Fibroblast of skin of abdomen (primary cell): ENCODE measurements at places on chromosomes 12 and 14.
A peak's percentile ranks its signal among the peaks of the same experiment; 100 is the strongest.

DNA sequence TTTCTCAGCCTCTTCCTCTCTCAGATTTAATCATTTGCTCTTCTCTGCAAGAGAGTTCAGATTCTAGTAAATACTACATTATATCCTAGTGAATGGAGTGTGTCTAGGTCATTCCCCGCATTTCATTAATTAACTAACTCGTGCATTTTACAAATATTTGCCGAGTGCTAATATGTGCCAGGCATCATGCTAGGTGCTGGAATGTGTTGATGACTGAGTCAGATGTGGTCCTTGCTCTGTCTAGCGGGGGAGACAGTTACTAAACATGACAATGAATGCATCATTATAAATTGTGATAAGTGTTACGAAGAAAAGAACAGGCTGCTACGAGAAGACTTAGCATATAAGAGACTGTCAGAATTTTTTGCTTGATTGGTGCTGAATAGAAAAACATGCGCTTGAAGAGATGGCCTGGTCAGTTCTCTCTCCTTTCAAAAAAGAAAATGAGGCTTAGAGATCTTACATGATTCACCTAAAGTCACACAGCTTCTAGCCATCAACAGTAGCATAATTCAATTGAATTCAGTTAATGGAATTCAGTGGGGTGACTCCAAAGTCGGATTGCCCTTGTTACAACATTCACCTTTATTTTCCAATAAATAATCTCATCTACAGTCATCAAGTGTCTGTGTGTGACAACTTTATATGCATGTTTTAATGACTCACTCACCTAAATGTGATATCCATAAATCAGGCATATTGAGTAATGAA lies 48.7 kb upstream of the MAX start:
- DNase-seq = peak; percentile 15

GRCh38 chr12:70835948-70836347 lies 84.6 kb downstream of the PTPRR start:
- DNase-seq = no peak

GRCh38 chr12:110353211-110353965 lies 50.1 kb downstream of the ANAPC7 start:
- DNase-seq = no peak

DNA sequence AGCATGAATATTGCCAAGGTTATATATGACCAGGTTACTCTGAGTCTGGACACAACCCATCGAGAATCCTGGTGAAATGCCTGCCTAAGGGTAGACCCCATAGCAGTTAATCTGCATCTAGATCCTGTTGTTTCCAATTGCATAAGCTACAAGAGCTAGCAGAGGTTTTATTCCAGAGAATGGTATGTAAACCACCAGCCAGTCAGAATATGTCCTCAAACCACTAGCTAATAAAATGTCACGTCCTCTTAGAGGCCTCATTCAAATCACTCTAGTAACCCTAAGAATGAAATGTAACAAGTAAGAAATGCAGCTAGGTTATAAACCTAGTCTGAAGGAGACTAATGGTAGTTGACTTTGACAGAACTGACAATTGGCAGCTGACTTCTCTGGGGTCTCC lies 9.0 kb upstream of the YLPM1 start:
- no peak for DNase-seq

GRCh38 chr12:8590842-8591545 lies 21.7 kb downstream of the AICDA start:
- DNase-seq = no peak

- DNase-seq = no peak
Observed at GRCh38 chr12:113936460-113936859, 29.7 kb downstream of the RBM19 start.

GRCh38 chr12:90335566-90335965 lies 619.4 kb downstream of the CCER1 start:
- DNase-seq = peak; percentile 62

- peak; percentile 17 for DNase-seq
Observed at GRCh38 chr12:5556946-5557673, 125.2 kb downstream of the NTF3 start.

DNA sequence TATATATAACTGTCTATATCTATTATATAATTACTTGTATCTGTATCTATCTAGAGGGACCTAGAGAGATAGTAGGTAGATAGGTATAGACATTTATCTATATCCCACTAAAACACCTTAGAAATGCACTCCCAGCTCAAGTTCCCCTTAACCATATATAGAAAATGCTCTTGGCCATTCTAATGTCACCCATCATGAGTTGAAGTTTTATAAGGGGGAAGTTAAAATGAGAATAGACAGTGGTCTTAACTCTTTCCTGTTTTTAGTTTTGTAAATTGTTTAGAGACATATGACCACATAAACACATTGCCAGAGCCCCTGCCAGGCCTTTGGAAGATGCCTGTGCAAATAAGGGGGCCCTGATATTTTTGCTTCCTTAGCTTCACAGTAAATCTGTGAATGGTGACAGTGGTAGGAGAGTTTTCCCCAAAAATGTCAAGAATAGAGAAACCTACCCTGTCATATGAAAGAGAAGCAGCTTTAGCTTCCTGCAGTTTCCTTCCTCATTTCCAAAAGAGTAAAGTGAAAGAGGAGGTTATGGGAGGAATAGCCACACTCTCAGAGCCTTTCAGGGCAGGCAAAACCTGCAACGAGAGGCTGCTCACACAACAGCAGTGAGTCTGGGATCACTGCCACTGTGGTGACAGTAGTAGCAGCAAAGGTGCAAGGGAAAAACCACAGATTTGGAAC lies 45.5 kb downstream of the MGST1 start:
- DNase-seq = no peak

- no peak for DNase-seq
Observed at GRCh38 chr12:89280833-89281538, 71.3 kb downstream of the DUSP6 start.

GRCh38 chr14:99247772-99248171 lies 24.2 kb downstream of the BCL11B start:
- DNase-seq = no peak

DNA sequence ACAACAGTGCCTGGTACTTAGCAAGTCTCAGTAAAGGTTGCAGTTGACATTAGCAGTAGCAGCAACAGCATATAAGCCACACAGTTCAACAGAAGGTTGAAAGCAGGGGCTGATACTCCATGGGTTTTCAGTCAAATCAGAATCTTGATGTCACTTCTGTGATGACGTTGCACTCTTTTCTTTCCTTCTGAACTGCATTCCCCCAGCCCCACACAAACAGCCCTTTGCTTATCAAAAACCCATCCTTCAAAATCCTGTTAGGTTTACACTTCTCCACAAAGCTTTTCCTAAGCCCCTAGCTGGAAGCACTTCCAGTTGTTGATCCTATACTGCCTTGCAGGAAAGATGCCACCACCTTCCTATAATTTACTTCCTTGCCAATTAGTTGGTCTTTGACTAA lies 34.0 kb upstream of the KCNK13 start:
- no peak for DNase-seq

DNA sequence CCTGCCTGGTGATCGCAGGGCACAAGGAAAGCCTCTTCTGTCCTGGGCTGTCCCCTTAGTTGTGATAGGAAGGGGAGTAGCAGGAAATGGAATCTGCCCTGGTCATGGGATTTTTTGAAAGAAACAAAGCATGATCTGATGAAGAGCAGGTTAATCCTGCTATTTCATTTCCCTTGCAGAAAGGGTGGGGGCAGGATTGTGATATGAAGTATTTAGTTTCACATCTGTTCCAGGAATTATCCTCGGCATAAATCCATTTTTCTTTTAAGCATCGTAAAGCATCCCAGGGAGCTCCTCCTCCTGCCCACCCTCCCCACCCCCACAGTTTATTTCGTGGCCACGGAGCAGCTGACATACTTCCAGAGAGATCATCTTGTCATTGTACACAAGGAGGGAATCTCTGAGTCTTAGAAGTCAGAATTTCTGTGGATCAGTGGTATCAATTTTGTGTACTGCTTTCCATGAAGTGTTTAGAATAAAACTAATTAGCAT lies 53.1 kb downstream of the TGFB3 start:
- peak; percentile 20 for DNase-seq

DNA sequence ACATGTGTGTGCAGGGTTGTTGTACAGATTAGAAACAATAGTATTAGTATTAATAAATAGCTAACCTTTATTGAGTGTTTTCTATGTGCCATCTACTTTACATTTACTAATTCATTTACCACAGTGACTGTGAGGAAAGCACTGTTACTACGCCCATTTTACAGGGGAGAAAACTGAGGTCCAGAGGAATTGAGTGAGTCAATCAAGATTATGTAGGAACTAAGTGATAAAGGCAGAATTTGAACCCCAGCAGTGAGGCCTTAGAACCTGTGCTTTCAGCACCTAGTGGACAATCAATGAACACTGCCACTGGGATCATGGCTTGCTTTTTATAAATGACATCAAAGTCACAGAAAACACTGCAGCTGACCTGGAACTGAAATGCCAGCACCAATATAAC lies 28.2 kb downstream of the NT5DC3 start:
- no peak for DNase-seq

- peak; percentile 69 for DNase-seq
Observed at GRCh38 chr14:25042362-25043299, 7.3 kb downstream of the STXBP6 start.

DNA sequence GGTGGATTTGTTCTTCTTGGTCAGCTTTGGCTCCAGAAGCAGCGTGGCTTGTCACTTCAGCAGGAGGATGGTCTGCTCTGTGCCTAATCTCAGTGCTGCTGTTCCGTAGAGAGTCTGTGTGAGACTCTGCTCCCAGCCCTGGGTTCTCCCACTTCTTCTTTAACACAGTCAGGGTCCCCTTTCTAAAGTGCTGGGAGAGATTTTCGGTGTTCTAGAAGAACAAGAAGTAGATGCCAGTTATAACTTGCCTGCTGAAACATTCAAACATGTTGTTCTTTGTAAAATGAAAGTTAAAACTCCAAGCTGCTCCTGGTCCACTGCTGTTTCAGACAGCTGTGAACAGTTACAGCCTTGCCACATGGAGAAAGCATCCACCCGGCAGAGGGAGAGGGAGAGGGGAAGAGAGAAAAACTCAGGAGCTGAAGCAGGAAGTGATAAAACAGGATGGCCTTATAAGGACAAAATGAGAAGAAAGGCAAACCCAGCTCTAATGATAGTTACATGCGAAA lies 55.2 kb upstream of the CERS5 start:
- DNase-seq = peak; percentile 93

- DNase-seq = peak; percentile 61
Observed at GRCh38 chr12:115190010-115190770, 506.2 kb upstream of the TBX3 start.

- no peak for DNase-seq
Observed at GRCh38 chr14:83355609-83356008, 1822.0 kb upstream of the SEL1L start.

DNA sequence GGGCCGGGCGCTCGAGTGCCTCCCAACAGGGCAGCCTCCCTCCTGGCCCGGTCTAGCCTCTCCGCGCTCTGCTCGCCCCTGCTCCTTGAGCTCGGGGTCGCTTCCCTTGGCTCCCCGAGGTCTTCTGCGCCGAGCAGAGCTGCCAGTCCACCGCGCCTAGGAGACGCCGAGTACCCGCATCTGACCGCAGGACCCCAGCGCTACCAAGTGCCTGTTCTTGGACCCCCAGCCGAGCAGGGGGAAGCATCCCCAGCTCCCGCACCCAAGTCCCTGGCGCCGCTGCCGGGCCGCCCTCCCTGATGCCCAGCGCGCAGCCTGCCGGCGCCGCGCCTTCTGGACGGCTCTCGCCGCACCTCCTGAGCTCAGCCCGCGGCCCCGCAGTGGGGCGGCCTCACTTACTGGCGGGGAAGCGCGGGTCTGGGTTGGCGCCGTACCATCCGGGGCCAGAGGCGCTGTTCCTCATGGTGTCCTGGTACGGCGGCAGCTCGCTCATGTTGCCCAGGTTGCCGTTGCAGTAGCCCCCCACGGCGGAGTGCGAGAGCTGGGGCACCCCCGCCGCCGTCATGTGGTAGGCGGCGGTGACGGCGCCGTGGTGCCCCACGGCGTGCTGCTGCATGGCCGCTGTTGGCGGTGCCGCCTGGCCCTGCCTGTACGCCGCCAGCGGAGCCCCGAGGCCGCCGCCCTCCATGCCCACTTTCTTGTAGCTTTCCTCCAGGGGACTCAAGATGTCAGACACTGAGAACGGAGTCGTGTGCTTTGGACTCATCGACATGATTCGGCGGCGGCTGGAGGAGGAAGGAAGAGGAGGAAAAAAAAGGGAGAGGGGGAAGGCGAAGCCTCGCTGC lies 1.2 kb downstream of the NKX2-1 start:
- DNase-seq = no peak

DNA sequence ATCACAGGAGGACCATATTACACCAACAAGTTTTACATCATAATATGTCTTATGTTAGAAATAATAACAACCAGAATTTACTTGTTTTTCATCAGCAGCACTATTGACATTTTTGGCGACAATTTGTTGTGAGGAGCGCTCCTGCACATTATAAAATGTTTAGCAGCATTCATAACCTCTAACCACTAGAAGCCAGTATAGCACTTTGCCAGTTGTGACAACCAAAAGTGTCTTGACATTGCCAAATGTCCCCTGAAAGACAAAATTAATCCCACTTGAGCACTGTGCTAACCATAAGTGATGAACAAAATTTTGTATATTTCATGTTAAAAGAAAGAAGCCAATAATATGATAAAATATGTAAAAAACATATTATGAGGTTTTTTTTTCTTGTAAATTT lies 356.9 kb upstream of the LMO3 start:
- no peak for DNase-seq

GRCh38 chr12:2044165-2044564 lies 8.6 kb upstream of the CACNA1C start:
- DNase-seq = no peak

- no peak for DNase-seq
Observed at GRCh38 chr14:61064210-61064609, 83.2 kb downstream of the SLC38A6 start.

- peak; percentile 16 for DNase-seq
Observed at GRCh38 chr12:69396041-69396440, 36.5 kb downstream of the YEATS4 start.

GRCh38 chr12:4160314-4161040 lies 113.1 kb upstream of the CCND2 start:
- no peak for DNase-seq

DNA sequence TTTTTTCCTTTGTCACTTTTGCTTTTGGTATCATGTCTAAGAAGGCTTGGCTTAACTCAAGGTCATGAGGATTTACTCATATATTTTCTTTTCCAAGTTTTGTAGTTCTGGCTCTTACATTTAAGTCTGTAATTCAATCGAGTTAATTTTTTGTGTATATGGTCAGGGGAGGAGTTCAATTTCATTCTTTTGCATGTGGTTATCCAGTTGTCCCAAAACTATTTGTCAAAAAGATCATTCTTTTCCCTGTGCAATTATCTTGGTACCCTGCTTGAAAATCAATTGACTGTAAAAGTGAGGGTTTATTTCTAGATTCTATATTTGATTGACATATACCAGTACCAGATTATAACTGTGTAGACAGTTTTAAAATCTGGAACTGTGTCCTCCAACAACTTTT lies 10.2 kb downstream of the USP15 start:
- DNase-seq = no peak

GRCh38 chr14:86541972-86542371 lies 1012.0 kb downstream of the FLRT2 start:
- DNase-seq = no peak
